GM19239 (cell line): ENCODE measurements at places on chromosomes 3 and 15.

- no peak for DNase-seq
Observed at GRCh38 chr3:23938688-23939087, 6.4 kb upstream of the NR1D2 start.

DNA sequence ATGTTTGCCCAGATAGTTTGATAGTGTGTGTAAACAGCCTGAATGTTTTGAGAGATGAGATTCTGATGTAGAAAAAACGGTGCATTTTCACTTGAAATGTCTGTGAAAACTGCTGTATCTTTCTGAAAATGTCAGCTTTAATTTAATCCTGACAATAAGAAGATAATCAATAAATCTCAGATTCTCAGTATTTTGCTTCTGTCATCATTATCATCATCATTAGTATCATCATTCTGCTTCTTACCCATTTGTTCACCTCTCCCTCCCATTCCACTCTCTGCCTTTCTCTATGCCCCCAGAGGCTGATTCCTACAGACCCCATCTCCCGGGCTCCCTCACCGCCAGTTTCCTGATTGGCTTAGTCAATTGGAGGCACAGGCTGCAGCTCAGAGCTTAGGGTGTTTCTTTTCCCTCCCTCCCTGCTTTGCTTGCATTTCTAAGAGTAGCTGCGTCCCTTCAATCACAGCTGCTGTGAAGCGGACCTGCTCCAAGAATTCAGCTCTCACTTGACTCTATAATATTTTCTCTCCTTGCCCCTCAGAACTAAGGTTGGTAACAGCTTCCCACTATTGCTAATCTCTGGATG, 8.2 kb upstream of the SNTN start:
- DNase-seq, result no peak

DNA sequence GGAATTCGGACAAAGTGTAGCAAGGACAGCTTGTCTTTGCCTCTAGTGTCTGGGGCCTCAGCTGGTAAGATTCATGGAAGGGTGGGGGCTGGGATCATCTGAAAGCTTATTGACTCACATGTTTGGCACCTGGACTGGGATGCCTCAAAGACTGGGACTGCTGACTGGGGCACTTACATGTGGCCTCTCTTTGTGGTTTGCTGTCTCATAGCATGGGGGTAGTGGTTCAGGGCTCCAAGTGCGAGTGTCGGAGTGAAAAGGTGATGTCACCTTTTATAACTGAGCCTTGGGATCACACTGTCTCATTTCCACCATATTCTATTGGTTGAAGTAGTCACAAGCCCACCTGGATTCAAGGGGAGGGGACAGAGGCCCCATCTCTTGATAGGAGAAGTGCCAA, 6.8 kb downstream of the MFSD1 start:
- DNase-seq, result no peak

- no peak for DNase-seq
Observed at GRCh38 chr15:62454567-62455172, 289.6 kb upstream of the C2CD4B start.

- DNase-seq, result no peak
Observed at GRCh38 chr3:98185180-98185579, 18.7 kb downstream of the OR5H15 start.

- no peak for DNase-seq
Observed at GRCh38 chr15:100211855-100212850, 129.6 kb downstream of the ADAMTS17 start.

GRCh38 chr3:184750349-184751083, 38.7 kb upstream of the MAGEF1 start:
- no peak for DNase-seq

- DNase-seq, result no peak
Observed at GRCh38 chr15:101248274-101248673, 3.6 kb downstream of the CHSY1 start.

DNA sequence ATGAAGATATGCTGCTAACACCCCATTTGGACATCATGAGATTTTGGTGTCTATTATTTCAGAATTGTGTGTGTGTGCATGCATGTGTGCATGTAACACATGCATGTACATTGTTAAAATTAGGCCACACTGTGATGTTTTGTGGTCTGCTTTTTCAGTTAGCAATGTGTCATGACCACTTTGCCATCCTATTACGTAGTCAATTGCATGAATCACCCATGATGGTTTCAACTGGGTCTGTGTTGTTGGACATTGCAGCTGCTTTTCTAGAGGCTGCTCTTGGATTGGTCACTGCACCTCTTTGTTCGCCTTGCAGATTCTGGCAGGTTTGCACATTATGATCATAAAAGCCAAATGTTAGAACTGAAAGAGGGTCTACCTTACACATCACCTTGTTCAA, 101.0 kb upstream of the THBS1 start:
- no peak for DNase-seq

DNA sequence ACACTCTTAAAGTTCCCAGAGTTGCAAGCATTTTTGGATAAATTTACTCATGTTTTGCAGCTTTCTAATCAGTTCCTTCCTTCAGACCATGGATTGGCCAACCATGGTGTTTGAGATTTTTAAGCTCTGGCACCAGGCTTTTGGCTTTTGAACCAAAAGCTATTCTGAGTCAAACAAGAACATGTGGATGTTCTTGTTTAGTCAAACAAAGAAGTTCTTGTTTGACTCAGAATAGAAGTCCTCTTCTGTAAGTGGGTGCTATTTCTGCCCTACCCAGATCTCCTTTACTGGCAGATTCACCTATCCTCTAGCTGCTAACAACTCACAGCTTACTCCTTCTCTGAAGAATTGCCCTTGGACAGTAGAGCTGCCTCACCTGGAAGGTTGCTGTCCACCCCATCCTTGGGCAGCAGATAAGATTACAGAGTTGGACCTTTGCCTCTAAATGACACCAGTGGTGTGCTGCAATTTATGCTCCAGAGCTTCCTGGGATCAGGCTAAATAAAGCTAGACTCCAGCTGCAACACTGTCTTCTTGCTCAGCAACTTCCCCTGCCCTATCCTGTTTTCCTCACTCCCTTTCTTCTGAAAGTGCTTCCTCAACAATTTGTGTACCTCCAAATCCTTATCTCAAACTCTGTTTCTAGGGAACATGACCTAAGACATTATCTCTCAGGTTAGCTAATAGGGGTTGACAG, 65.6 kb downstream of the COL6A6 start:
- no peak for DNase-seq
